ENCODE measurements at places on chromosomes 2 and 18.
A peak's percentile ranks its signal among the peaks of the same experiment; 100 is the strongest.

GRCh38 chr2:210671065-210671464, 114.7 kb downstream of the CPS1 start:
- DNase-seq, result no peak

DNA sequence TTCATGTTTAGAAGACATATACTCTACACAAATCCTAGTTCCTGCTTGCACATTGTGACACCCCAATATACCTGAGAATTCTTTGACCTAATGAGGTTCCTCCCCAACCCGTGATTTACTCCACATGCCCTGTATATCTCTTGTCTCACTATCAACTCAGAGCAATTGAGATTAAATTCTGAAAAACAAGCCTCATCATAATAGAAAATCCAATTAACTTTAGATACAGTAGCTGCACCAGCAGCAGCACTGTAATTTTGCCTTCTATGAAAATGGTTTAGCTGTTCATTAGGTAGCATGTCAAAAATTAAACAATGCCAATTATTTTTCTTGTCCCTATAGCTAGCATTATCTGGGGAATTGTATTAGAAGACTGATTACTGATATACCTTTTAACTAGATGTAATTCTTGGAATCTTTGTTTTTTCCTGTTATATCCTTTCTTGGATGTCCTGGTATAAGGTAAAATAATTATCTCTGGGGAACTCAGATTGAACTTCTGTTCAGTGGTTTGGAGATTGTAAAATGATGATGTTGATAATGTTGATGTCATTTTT, 218.9 kb upstream of the TANK start:
- DNase-seq, result no peak

DNA sequence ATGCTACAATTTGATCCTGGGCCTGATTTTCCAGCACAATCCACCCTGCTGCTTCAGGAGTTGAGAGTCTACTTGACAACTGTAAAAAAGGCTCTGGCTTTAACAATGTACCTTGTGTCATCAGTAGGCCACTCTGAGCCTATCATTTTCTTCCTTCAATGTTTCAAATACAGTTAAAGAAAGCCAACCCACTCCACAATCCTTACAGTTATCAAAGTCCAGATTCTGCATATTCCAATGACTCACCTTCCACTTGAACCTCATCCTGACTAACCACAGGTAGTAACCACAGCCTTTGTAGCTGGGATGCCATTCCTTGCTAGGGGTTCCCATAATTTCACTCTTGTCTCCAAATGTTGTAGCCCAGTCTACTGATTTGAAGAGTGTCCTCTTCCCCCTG, 35.5 kb upstream of the AQP4 start:
- no peak for DNase-seq

- DNase-seq, result peak; percentile 57
Measured at GRCh38 chr18:58476516-58477256, 152.2 kb downstream of the ALPK2 start.

DNA sequence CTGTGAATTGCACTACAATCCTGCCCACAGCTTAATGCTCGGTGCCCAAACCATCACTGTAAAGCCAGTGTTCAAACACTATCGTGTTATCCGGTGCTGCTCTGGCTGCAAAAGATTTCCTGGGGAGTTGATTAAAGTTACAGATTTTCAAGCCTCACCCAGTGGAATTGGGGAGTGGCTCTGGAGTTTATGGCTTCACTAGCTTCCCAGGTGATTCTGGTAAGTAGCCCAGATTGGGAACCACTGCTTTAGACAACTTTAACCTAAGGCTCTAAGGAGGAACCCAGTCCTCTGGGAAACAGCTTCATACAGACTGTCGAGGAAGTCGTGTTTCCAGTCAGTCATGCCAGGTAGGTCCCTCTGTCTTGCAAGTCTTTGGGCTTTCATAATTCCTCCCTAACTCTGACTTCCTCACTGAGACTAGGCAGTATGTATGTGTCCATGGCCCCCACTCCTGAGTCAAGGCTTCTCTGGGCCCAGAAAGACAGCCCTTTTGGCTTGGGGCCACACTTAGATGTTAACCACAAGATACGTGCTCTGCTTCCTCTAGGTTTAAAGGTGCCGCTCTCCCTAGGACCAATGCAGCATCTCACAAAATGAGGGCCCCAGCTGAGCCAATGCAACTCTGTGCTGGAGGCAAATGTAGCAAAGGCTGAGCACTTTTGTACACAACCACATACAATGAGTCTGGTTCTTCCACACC, 299.7 kb downstream of the PRKCE start:
- peak; percentile 27 for DNase-seq

DNA sequence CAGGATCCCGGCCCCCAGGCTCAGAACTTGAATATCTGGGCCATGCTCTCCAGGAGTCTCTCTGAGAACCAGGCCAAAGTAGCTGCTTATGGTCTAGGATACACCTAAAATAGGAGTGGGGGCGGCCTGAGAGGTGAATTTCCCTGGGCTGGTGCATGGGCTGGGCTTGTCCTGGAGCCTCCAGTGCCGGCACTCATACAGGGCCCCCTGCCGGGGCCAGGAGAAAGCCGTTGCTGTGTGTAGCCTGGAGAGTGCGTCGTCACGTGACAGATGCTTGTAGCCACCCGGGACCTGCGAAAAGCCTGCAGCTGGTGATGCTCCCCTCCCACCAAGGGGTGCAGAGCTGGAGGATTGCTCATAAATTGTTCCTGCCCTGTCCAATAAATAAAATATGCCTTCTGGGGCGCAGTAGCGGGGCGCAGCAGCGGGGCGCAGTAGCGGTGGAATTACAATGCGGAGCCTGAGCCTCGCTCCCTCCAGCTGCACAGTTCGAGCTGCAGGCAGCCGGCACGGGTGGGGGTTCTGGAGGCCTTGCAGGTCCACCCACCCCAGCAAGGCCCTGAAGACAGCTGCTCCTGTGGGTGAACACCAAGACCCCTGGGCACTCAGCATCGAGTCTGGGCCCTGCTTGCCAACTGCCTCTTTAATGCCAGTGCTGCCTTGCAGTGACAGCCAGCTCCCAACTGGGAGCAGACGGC, 289.9 kb downstream of the NDUFA10 start:
- no peak for DNase-seq

GRCh38 chr2:40433736-40434135, 18.2 kb downstream of the SLC8A1 start:
- no peak for DNase-seq

DNA sequence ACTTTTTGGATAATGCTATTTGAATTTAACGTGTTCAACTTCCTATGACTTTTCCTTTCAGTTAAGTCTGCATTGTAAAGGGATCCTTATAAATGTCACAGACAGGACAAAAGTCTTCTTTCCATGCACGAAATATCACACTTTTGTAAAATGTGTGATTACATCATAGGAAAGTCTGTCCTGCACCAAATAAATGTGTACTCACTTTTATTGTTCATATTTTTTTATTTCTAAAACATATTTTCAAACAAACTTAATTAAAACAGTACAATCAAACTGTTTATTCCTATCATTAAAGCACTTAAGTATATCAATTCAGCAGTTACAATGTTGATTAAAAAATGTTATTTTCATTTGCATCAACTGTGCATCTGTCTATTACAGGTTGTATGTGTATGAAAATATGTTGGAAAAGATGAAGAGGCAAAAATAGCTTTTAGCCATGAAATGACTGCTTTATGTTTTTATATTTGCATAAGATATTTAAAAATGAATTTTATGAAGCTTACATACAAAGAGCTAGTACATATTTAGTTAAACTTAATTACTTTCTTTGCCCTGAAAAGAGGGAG, 105.6 kb downstream of the CSRNP3 start:
- DNase-seq, result no peak

GRCh38 chr2:196066291-196067087, 2.1 kb downstream of the DNAH7 start:
- DNase-seq, result no peak

GRCh38 chr2:96801786-96802595, 14.1 kb upstream of the CNNM3 start:
- no peak for DNase-seq

GRCh38 chr2:142038826-142039225, 92.0 kb downstream of the LRP1B start:
- no peak for DNase-seq

DNA sequence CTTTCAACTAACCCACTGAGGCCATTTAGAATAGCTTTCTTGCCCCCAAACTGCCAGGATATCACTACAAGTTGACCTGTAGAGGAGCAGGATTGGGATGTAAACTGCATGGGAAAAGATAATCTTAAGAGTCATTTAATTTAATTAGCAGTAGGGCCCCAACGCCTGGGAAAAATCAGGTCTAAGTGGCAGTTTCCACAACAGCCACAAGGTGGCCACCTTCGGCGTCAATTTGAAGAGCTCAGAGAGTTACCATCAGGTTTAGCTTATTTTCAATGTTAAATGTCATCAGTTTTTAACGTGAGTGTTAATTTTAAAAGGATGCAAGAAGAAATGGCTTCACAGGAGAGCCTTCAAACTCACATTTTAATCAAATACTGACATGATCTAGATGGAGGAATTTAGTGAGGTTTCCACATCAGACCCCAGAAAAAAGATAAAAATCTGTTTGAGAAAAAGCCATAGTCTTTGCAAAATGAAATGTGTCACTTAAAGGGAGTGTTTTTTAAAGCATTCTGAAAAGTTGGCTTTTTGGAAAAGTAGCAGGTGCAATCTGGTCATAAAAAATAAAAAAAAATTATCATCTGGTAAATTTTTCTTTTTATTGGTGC, 77.3 kb upstream of the UPP2 start:
- no peak for DNase-seq

DNA sequence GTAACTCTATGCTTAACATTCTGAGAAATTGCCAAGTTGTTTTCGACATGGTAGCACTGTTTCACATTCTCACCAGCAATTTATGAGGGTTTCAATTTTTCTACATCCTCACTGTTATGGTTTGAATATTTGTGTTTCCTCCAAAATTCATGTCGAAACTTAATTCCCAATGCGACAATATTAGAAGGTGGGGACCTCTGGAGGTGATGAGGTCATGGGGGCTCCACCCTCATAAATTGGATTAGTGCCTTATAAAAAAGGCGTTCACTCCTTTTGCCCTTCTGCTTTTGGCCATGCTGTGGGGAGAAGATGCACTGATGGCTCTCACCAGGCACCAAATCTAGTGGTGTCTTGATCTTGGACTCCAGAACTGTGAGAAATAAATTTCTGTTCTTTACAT, 110.3 kb downstream of the HRH4 start:
- DNase-seq, result no peak

GRCh38 chr2:62234755-62235655, 39.1 kb downstream of the B3GNT2 start:
- DNase-seq, result no peak

GRCh38 chr18:22113144-22113844, 56.1 kb upstream of the GATA6 start:
- DNase-seq, result no peak

GRCh38 chr18:34493099-34493544, 217.0 kb upstream of the DTNA start:
- peak; percentile 69 for DNase-seq

GRCh38 chr2:43576981-43577892, 18.6 kb downstream of the THADA start:
- DNase-seq, result no peak

- DNase-seq, result no peak
Measured at GRCh38 chr2:150733051-150733618, 245.7 kb upstream of the RND3 start.

GRCh38 chr2:144521686-144522085, 1.8 kb upstream of the ZEB2 start:
- no peak for DNase-seq

GRCh38 chr2:172993931-172994717, 81.5 kb upstream of the MAP3K20 start:
- no peak for DNase-seq

- DNase-seq, result no peak
Measured at GRCh38 chr2:196331851-196332250, 160.5 kb upstream of the STK17B start.

DNA sequence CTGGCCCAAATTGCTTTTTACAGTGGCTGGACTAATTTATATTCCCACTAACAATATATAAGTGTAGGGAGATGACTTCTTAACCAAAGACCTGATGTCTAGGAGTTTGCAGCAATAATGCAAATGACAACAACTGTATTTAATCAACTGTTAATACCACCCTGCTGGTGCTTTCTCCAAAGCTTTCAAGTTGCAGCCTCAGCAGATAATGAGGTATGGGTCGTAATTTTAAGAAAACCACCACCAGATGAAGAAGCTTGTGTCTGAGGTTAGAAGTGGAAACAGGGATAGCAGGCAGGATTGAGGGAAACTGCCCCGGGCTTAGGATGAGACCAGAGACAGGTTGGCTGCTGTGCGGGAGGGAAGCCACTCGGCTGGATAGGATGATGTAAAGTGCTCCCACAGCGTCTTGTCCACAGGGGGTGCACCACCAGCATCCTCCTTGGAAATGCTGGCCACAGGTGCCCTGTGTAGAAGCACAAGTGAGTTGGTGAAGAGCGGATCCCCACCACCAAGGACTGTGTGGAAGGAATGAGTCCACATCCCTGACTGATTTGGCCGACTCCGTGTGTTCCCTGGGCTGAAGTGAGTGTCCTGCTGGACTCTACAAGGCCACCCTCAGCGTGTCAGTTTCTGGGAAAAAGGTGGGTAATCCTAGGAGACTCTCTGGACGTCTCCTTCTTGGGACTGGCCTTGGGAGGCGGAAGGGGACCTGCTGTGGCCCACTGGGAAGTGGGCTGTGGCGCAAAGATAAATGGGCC, 76.1 kb upstream of the SMAD2 start:
- no peak for DNase-seq

GRCh38 chr2:127763776-127764175, 47.2 kb downstream of the WDR33 start:
- no peak for DNase-seq

- no peak for DNase-seq
Measured at GRCh38 chr2:108228537-108228936, 11.2 kb upstream of the SULT1C3 start.

- DNase-seq, result no peak
Measured at GRCh38 chr2:149729586-149729985, 142.0 kb upstream of the MMADHC start.

GRCh38 chr2:227394401-227394800, 6.7 kb upstream of the SCYGR1 start:
- no peak for DNase-seq

DNA sequence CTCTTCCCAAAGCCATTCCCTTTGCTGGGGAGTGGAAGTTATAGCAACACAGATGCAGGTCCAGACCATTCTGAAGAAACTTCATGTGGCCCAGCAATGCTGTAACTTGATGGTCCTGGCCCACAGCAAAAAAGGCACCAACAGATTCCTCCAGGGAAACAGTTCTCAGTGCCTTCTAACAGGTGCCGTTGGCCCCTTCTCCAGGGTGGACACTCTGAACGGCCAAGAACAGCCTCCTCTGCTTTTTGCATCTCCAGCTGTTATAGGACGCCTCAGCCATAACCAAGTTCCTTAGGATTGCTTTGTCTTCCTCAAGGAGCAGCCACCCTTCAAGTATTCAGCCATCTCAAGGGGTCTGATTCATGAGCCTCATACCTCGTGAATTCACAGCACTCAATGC, 38.0 kb downstream of the MARCO start:
- no peak for DNase-seq
